Chondrocyte (in vitro differentiated cells): ENCODE measurements at places on chromosomes 7 and 10. TPM values are rescaled to one million over a fixed set of nuclear protein-coding genes. Genes with fewer than 3 reads are reported as not detected.

The PDK4 gene
- total RNA-seq, result 1.9 to 8.6 TPM (median 7.3 TPM) in 3 replicates

- DNase-seq, result no peak
- H3K27me3 ChIP-seq, result no peaks in the 10 kb centered on the region
- no peak overlapping the region for H3K4me3 ChIP-seq
- H3K27ac ChIP-seq, result no peak overlapping the region
- no peaks in the 10 kb centered on the region for H3K4me1 ChIP-seq
Observed at GRCh38 chr10:8738987-8739386, 684.5 kb downstream of the GATA3 start.

GRCh38 chr7:47576866-47577306 lies 5.0 kb downstream of the TNS3 start:
- no peak for DNase-seq
- peak overlapping the region; percentile 99 for H3K27ac ChIP-seq
- peaks cover 23% of the 10 kb centered on the region for H3K36me3 ChIP-seq
- peaks cover 88% of the 10 kb centered on the region for H3K4me1 ChIP-seq
- no peaks in the 10 kb centered on the region for H3K27me3 ChIP-seq

DNA sequence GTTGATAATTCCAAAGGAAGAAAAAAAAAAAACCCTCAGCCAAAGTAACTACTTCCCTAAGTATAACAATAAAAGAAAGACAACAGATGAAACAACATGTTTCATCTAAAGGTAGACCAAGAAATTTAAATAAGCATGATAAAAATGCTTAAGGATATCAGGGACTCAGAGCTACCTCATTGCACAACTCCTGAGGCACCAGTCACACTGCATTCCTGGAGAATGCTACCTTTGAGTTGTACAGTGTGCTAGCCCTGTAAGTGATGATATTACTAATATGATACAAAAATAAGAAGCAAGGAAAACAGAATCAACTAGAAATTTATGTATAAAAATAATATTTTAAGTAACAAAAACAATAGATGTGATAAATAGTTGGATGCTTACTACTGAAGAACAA lies 29.5 kb upstream of the C7orf33 start:
- peaks cover 20% of the 10 kb centered on the region for H3K27me3 ChIP-seq
- H3K4me3 ChIP-seq, result no peak overlapping the region
- no peak overlapping the region for H3K27ac ChIP-seq
- no peaks in the 10 kb centered on the region for H3K36me3 ChIP-seq

The MINPP1 gene
- 18.9 to 26.9 TPM (median 19.2 TPM) in 3 replicates for total RNA-seq

- H3K27ac ChIP-seq, result no peak overlapping the region
- H3K27me3 ChIP-seq, result no peaks in the 10 kb centered on the region
- peaks cover 2% of the 10 kb centered on the region for H3K36me3 ChIP-seq
- DNase-seq, result no peak
Observed at GRCh38 chr7:132249256-132249971, 326.9 kb downstream of the PLXNA4 start.

DNA sequence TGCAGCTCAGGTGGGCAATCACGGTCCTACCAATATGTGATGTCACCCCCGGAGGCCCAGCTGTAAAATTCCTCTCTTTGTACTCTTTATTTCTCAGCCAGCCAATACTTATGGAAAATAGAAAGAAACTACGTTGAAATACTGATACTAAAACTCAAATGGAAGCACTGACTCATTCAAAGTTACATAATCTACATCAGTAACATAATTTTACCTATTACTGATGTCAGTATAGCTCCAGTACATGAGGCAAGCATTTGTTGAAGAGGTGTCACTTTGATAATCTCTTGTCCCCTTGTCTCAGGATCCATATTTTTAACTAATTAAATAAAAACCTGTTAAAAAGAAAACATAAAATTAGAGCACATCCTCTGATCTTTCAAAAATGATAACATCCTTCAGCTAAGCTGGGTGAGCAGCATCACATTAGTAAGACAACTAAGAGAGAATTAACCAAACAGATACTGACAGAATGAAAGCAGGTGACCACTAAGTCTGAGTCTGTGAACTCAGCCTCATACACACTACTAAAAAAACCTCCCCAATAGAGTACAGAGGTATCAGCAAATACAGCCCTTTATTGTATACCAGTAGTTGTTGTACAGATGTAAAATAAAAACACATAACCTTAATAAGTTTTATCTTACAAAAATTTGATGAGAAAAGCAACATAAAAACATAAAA lies 17.6 kb downstream of the SLC25A40 start:
- peaks cover 4% of the 10 kb centered on the region for H3K4me1 ChIP-seq
- no peak overlapping the region for H3K27ac ChIP-seq
- H3K27me3 ChIP-seq, result no peaks in the 10 kb centered on the region
- H3K4me3 ChIP-seq, result no peak overlapping the region
- peaks cover 7% of the 10 kb centered on the region for H3K36me3 ChIP-seq

DNA sequence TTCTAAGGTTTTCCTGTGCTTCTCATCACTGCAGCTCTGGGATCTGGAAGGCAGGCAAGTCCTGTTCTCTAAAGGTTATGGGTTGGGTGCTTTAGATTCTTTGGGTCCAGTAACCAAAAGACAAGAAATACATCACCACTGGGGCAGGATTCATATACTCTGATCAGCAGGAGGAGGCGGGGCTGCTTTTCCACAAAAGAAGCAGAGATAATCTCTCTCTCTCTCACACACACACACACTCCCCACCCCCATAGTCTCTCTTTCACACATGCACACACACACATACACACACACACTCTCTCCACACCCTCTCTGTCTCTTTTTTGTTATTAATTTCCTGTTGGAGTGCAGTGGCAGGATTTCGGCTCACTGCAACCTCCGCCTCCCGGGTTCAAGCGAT lies 13.0 kb upstream of the ACBD5 start:
- H3K4me1 ChIP-seq, result peaks cover 3% of the 10 kb centered on the region
- H3K4me3 ChIP-seq, result no peak overlapping the region
- no peak overlapping the region for H3K27ac ChIP-seq
- DNase-seq, result no peak
- peaks cover 16% of the 10 kb centered on the region for H3K27me3 ChIP-seq

DNA sequence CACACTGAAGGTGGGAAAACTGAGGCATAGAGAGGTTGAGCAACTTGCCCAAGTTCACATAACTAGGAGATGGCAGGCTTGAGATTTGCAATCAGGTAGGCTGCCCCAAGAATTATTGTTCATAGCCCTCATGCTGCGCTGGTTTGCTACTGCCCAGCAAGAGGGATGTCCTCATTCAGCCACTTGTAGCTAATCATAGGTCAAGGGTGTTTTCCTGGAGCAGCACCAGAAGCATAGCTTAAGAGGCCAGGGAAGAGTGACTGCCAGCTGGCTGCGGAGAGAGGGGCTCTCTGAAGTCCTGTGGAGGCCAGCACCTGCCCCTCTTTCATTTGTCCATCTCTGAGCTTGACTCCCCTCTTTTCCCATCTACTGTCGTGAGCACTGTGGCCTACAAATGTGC lies 15.0 kb downstream of the CDHR3 start:
- DNase-seq, result no peak
- H3K36me3 ChIP-seq, result peaks cover 2% of the 10 kb centered on the region
- no peaks in the 10 kb centered on the region for H3K4me1 ChIP-seq
- no peak overlapping the region for H3K27ac ChIP-seq
- no peak overlapping the region for H3K4me3 ChIP-seq

DNA sequence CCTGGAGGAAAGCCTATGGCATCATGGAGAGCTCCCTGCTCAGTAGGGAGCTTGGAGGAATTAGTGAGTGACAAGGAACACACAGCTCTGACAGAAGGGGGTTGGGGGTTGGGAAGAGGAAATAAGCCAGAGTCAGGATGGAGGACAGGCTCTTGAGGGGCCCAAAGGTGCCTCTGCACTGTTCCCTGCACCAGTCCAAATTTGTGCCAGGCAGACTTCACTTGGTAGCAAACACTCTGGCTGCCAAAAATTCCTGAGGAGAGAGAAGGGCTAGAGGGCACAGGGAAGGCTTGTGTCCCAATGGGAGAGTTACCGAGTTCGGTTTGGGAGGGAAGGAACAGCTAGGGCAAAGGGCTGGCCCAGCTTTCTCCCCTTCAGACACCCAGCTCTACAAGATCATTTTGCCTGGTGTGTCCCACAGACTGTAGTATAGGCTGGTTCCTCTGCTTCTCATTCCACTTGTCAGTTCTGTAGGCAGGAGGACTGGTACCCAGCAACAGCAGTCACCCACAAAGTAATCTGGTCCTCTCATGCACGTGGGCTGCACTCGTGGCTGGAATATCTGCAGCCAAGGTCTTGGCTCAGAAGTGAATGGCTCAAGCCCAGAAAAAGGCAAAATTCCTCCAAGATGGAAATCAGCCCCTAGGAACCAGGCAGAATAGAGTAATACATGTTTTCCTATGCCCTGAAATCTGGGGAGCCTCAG lies 8.0 kb upstream of the KCNIP2 start:
- peaks cover 6% of the 10 kb centered on the region for H3K4me1 ChIP-seq
- H3K27ac ChIP-seq, result no peak overlapping the region
- peaks cover 5% of the 10 kb centered on the region for H3K36me3 ChIP-seq
- no peaks in the 10 kb centered on the region for H3K27me3 ChIP-seq

GRCh38 chr10:92011560-92012214 lies 88.1 kb downstream of the BTAF1 start:
- peaks cover 17% of the 10 kb centered on the region for H3K36me3 ChIP-seq
- DNase-seq, result no peak
- peaks cover 3% of the 10 kb centered on the region for H3K4me1 ChIP-seq
- no peak overlapping the region for H3K27ac ChIP-seq

- no peak overlapping the region for H3K4me3 ChIP-seq
- H3K27ac ChIP-seq, result peak overlapping the region; percentile 49
- no peaks in the 10 kb centered on the region for H3K27me3 ChIP-seq
- H3K36me3 ChIP-seq, result no peaks in the 10 kb centered on the region
- peaks cover 36% of the 10 kb centered on the region for H3K4me1 ChIP-seq
Observed at GRCh38 chr7:36265680-36266079, 112.6 kb downstream of the EEPD1 start.

The WDR86 gene
- total RNA-seq, result not detected in 3 replicates

DNA sequence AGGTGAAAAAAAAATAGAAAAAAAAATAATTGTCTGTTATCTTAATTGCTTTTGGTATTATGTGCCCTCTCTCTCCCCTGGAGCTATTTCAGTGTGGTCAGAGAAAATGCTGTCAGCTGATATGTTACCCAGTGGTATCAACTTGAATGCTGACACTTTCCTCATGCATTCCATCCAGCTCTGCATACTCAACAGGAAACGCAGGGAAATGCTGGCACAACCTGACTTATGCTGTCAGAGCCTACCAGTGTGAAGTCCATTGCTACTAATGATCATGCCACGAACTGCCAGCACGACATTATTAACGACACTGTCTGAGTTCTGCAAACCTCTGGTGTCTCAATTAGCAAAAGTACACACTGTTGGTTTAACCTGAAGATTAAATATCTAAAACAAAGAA lies 182.8 kb downstream of the ZWINT start:
- H3K36me3 ChIP-seq, result no peaks in the 10 kb centered on the region
- peaks cover 8% of the 10 kb centered on the region for H3K27me3 ChIP-seq
- H3K27ac ChIP-seq, result no peak overlapping the region

DNA sequence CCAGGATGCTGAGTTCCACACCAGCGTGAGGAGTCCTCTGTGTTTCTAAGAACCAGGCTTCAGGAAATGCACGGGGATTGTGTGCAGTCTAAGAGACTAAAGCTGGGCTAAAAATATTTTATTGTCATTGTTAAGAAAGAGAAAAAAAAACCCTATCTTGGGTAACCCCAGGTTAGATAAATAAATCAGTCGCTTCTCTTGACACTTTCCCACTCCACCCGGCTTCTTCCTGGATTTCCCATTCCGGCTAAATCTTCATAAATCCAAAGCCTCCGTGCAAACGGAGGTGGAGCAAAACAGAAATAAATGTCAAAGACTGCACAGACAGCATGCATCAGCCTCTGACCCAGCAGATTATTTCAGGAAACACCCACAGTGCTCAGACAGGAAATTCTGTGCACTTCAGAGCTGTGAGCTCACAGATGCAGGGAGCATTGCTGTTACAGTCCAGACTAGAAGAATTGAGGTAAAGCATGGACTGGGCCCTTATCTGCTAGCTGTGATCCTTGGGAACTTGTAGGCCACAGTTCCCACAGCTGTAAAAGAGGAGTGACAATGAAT lies 44.8 kb upstream of the GRID1 start:
- DNase-seq, result no peak
- no peaks in the 10 kb centered on the region for H3K27me3 ChIP-seq
- peaks cover 48% of the 10 kb centered on the region for H3K4me1 ChIP-seq
- peak overlapping the region; percentile 88 for H3K27ac ChIP-seq
- peak overlapping the region; percentile 49 for H3K4me3 ChIP-seq

The GCC1 gene
- total RNA-seq, result 15.8 to 19.9 TPM (median 18.9 TPM) in 3 replicates

DNA sequence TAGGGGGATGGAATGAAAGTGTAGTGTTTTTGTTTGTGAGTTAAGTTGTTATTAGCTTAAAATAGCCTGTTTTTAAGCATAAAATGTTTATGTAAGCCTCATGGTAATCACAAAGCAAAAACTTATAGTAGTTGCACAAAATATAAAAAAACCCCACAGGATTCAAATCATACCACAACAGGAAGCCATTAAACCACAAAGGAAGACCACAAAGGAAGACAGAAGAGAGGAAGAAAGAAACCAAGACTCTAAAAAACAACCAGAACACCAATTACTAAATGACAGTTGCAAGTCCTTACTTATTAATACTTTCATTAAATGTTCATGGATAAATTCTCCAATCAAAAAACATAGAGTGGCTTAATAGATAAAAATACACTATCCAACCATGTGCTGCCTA lies 63.6 kb downstream of the ANKRD7 start:
- no peaks in the 10 kb centered on the region for H3K36me3 ChIP-seq
- H3K27me3 ChIP-seq, result no peaks in the 10 kb centered on the region
- DNase-seq, result no peak
- H3K4me3 ChIP-seq, result no peak overlapping the region
- no peaks in the 10 kb centered on the region for H3K4me1 ChIP-seq

The ECHDC3 gene
- total RNA-seq, result 0.41 to 6.5 TPM (median 5.7 TPM) in 3 replicates

DNA sequence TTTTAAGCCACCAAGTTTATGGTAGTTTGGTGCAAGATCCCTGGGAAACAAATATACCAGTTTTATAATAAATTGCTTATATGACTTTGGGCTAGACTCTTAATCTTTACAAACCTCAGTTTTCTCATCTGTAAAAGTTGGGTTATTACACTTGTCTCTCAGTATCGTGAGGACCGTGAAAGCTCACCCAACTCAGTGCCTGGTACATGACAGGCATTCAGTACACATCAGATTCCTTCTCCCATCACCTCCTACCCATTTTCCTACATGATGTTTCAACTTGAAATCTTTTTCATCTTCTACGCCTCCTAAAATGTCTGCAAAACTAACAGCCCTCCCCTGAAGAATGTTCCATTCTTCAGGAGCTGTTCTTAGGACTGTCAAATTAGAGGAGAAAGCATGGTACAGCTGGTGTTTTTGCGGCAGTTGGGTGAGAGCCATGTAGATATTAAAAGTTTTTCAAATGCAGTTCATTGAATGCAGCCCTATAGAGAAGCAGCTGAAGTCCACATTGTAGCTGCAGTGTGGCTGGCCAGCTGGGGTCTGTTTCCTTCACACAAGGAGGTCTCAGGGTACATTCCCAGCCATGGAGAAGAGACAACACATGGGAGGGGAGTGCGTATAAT lies 812.8 kb downstream of the LRMDA start:
- no peak overlapping the region for H3K4me3 ChIP-seq
- DNase-seq, result no peak
- no peak overlapping the region for H3K27ac ChIP-seq
- H3K4me1 ChIP-seq, result no peaks in the 10 kb centered on the region
- no peaks in the 10 kb centered on the region for H3K27me3 ChIP-seq

The CHRM2 gene
- 0.07 TPM in 1 of 3 replicates, not detected in the others for total RNA-seq

The HUS1 gene
- total RNA-seq, result 29.0 to 31.1 TPM (median 30.6 TPM) in 3 replicates

The BTBD16 gene
- total RNA-seq, result 0.10 to 0.29 TPM in 2 of 3 replicates, not detected in the other
